Esophagus squamous epithelium (tissue), 5 donors: ENCODE measurements at places on chromosomes 2 and 18. TPM values are rescaled to one million over a fixed set of nuclear protein-coding genes. Genes with fewer than 3 reads are reported as not detected.

DNA sequence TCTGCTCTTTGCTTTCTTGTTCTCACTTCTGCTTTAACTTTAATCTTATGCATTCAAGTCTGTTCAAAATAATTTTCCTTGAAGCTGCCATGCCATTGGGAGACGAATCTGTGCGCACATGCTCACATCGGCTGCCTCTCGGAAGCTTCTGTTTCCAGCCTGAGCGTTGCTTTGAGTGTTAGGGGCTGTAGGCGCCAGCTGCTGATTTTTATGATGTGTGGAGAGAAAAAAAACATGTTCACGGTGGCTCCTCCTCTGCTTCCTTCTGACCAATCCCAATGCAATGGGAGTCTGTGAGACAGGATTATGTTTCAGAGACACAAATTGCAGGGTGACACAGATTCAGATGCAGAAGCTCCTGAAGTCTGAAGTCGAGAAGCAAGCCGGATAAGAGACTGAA, at the start of gene MC4R:
TSS of gene MC4R (minus strand) at position 180 of the 400 bp plus-strand sequence. CDS start 426 bp downstream, outside the sequence.
- no peak for DNase-seq

GRCh38 chr2:15471606-15472005, 89.5 kb downstream of the NBAS start:
- no peak for DNase-seq

DNA sequence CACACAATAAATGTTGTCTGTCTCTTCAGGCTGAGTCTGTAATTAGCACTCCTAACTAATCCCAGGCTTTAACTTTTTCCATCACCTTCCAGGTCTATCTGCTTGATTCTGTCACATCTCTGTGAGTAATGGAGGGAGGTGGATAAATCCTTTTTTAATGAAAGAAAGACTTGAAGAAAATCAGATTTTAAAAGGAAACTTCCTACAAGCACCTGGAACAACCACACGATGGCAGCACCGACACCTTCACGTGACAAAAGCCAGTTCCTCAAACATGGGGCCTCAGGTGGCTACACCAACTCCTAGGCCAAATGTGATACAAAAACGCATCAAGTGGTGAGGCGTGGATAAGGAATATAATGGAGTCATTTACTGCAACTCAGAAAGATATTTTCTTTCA, 41.8 kb downstream of the TGFBRAP1 start:
- no peak for DNase-seq

GRCh38 chr2:118119158-118119727, 31.0 kb downstream of the INSIG2 start:
- no peak for DNase-seq

DNA sequence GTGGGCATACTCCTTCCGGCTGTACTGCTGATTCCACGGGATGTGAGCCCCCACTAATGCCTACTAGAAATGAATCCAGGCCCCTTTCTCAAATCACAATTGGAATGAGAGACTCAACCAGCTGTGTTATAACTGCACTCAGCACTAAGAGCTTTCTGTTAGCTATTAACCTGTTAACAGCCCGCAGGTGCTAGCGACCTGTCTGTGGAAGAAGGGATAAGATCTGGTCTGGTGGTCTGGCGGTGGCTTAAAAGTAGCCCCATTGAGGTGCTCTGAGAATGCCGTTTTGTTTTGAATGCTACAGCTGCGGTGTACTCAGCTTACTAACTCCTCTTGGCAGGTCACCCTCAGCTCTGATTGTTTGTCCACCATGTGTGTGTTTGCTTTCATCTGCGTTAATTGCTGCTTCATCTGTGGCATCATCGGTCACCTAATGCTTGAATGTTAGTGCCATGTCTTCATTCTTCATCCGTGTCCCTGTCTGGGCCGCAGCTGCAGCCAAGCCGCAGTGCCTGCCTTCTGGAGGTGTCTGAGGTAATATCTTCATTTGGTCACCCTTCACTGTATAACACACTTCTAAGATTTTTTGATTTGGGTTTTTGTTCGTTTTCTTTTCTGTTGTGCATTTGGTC, 16.3 kb downstream of the RAB12 start:
- DNase-seq, result no peak

DNA sequence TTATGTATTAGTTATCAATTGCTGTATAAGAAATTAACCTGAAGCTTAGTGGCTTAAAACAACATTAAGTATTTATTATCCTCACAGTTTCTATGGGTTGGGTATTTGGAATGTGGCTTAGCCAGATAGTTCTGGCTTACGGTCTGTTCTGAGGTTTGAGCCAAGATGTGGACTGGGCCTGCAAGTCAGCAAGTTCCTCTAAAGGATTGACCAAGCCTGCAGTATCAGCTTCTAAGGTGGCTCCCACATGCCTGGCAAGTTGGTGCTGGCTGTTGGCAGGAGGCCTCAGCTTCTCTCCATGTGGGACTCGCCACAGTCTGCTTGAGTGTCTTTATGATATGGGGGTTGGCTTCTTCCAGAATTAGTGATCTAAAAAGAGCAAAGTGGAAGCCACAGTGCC, 45.0 kb upstream of the TCF4 start:
- DNase-seq, result no peak

MGAT4A gene
- total RNA-seq, result 4.1 TPM
